SK-N-MC (cell line): ENCODE measurements at places on chromosomes 2 and 18.

DNA sequence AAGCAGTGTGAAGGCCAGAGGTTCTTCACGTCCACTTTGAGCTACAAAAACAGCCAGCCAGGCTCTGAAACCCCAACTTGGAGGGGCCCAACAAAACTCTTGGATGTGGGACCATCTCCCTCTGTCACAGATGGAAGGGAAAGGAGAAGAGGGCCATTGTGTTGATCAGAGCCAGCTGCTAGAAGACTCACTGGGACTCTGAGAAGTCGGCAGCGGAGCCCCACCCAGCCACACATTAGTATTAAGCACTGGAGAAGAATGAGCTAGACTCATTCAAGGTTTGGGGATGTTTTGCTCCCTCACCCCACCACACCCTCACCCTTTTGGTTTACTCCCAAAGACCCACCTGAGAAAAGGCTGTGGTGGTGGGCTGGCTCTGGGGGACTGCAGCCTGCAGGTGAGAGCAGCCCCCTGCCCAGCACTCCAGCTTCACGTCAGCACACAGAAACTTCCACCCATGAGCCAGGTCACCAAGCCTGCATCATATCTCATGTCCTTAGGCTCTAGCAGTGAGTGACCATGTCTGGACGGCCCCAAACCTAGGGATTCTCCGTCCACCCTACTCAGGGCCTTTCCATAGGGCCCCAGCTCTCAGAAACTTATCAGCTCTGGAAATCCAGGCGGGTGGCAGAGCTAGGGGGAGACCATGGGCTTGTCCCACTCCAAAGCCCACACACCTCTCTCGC lies 12.6 kb downstream of the TEX51 start:
- no peak for DNase-seq

- no peak for DNase-seq
Observed at GRCh38 chr18:21439431-21439846, 161.1 kb downstream of the ESCO1 start.

GRCh38 chr2:3066831-3067230 lies 310.8 kb downstream of the EIPR1 start:
- DNase-seq = no peak

DNA sequence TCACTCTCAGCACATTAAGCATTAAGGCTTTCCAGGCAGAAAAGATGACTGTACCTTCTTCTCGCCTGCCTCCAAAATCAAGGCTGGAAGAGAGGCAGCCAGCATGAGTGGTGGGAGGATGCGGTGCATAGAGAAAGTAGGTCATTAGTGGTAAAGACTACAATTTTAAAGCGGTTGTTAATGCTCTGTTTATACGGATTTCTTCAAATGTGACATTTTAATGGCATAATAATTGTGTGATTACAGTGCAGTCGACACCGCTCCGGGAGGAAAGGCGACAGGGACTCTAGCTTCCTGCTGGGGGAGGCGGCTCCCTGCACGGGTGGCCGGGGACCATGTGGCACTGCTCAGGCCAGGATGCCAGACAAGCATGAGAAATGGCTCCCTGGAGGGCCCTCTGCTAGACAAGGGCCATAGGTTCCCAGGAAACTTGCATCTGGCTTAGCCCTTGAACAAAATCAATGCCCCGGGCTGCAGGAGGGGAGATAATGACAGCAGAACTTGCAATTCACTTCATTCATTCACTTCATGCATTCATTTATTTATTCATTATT lies 129.6 kb downstream of the GALNT14 start:
- DNase-seq = peak; percentile 62

- DNase-seq = no peak
Observed at GRCh38 chr2:215657844-215658243, 222.0 kb upstream of the FN1 start.

GRCh38 chr2:239991689-239992314 lies 33.3 kb downstream of the NDUFA10 start:
- DNase-seq = peak; percentile 44

DNA sequence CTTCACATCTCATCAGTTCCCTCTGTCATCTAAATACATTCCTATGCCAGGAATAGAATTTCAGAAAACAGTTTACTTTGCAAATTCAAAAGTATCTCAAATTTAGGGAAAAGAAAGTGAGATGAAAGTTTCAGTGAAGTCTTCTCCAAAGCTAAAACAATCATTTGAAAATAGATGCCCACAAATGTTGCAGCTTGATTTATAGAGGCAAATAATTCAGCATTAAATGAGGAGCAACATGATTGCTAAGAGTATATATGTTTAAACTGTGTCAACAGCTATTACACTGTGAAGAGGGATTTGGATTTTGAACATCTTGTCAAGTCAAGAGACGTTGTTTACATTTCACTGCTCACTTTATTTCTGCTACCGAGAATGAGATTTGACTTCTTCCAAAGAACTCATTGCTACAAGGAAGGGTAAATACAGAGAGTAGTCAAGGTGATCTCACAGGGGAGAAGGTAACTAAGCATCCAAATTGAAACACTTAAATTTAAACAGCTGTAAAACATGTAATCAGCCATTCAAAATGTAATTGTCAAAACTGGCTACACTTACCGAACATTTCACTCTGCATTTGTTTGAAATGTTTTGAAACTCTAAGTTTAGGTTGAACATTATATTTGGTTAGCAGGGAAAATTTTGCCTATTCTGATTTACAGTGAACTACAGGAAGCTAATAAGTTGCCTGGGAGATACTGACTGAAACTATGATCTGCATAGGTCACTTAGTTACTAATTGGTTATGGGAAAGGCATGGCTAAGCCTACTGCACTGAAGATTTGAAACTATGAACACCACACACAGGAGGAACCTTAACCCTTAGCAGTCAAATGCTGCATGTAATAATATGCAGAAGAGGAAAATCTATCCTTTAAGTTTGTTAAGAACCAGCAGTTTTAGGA lies 33.2 kb upstream of the GALNT3 start:
- DNase-seq = no peak

- no peak for DNase-seq
Observed at GRCh38 chr2:73700131-73700611, 37.0 kb downstream of the TPRKB start.

GRCh38 chr2:8662239-8662879 lies 19.5 kb upstream of the ID2 start:
- no peak for DNase-seq

DNA sequence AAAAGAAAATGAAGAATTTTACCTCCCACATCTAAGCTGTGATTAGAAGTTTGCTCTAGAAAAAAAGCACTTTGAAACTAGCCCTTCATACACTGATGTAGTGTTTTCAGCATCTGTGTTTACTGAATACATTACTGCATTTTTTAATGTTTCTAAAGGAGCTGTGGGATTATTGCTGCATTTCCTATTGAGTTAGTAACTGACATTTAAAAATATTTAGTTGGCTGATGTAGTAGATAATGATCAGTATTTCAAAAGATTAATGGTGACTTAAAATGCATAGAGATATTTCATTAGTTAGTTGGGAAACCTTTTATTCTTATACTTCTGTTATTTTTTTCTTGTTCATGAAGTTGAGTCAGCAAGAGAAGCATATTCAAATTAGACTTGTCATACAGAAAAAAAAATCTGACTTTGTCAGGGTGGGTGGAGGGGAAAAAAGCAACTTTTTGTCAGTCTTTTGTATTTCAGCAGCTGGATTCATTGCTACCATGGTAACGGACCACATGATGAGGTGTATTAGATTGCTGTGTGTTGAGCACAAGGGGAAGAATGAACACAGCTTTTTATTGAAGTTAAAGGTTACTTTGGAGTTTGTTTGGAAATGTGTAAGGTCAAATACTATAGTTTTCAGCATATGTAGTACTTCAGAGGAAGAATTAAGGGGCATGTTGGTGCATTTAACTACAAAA lies at the start of gene DTNA:
Gene DTNA, plus strand, starts transcription at position 549 of the 692 bp plus-strand sequence. CDS start 45,679 bp downstream, outside the sequence.
- DNase-seq = peak; percentile 87

GRCh38 chr2:238861766-238862315 lies 14.0 kb downstream of the TWIST2 start:
- no peak for DNase-seq

- DNase-seq = no peak
Observed at GRCh38 chr2:188523919-188524318, 232.2 kb downstream of the GULP1 start.

- DNase-seq = no peak
Observed at GRCh38 chr2:15750433-15750814, 158.8 kb downstream of the DDX1 start.

DNA sequence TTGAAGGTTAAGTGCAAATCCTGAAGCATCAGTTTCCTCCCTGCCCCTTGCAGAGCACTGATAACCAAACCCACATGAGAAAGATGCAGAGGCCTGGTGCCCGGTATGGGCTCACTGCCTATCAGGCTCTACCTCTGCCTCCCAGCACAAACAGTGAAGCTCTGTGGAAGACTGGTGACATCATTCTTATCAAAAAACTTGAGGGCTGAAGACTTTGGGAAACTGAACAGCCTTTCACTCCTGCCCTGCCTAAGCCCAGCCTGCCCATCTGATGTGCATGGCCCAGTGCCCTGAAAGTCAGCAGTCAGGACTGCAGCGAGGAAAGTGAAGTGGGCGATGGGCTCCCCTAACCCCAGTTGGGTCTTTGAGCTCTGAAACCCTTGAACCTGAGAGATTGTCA lies 174.8 kb upstream of the ARL4C start:
- DNase-seq = no peak

- DNase-seq = no peak
Observed at GRCh38 chr2:206488623-206489022, 45.3 kb downstream of the ADAM23 start.

- no peak for DNase-seq
Observed at GRCh38 chr18:40314199-40314598, 1640.8 kb upstream of the PIK3C3 start.

DNA sequence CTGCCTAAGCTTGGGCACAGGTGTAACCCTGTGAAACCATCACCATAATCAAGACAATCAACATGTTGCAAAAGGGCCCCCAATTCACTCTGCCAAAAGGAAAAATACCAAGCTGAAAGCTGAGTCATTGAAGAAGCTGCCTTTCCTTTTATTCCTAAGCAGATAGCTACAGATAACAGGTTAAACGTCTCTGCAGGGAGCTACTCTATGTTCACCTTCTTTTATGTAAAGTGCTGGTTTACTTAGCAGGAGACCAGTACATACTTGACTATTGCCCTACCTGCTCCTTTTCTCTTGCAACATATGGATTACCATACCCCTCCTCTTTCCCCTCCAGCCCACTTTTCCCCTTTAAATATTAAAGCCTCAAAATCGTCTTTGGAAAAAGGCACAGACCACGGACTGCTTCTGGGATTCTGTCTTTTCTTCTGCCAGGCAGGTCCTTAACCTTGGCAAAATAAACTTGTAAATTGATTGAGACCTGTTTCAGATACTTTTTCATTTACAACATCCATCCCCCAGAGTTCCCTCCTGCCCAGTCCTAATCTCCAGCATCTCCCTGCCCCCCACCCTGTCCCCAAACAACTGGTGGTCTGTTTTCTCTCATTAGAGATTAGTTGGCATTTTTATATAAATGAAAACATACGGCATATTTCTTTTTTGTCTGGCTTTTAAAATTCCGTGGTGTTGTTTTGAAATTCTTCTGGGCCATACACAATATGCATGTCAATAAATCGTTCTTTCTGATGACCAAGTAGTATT lies 37.8 kb upstream of the LDLRAD4 start:
- no peak for DNase-seq

GRCh38 chr2:231132129-231132528 lies 7.3 kb upstream of the HTR2B start:
- DNase-seq = no peak

DNA sequence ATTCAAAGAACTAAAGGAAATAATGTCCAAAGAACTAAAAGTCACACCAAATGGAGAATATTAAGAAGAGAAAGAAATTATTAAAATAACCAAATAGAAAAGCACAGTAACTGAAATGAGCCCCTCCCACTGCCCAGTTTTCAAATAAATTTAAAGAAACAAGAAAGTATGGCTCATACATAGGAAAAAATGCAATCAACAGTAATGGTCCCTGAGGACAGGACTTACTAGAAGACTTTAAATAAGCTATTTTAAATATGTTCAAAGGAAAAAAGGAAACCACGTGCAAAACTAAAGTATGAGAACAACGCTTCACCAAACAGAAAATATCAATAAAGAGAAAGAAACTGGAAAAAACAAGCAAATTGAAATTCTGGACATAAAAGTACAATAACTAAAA lies 58.9 kb downstream of the TMEM131 start:
- no peak for DNase-seq

- DNase-seq = no peak
Observed at GRCh38 chr2:173909846-173910245, 55.3 kb downstream of the SP3 start.

DNA sequence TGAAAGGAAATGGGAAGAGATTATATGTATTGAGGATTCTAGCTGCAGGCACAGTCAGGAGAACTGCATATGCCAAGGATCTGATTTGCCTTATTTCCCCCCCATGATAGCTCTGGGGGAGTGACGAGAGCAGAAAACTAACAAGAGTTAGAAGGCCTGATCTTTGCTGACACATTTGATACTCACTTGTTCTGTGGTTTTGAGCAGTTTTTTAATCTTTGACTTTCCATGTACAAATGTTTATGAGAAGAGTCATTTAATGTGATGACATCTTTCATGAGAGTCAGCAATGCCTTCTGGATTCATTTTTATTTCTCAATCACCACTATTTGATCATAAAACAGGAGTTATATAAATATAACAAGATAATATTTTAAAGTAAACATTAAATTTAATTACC lies 12.7 kb upstream of the SERPINB7 start:
- DNase-seq = peak; percentile 40

DNA sequence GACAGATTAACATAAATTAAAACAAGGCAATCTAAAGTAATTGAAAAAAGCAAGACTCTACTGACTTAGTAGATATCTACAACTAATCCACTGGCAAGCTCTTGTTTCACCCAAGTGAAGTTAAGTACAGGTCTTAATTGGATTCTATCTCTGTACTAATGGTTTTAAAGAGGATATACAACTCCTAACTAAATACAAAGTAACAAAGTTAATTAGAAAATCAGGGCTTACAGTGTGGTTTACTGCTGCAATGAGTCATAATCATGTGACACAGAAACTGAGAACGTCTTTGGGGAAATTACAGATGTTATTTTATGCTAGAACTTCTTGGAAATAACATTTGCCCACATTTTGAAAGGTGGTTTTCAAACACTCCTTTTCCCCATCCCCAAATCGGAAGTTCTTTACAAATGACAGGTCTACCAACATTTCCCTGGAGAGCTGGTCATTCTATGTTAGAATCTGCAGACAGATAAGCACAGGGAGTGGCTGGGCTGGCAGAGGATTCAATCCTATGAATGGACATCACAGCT lies 245.3 kb downstream of the STK39 start:
- no peak for DNase-seq

DNA sequence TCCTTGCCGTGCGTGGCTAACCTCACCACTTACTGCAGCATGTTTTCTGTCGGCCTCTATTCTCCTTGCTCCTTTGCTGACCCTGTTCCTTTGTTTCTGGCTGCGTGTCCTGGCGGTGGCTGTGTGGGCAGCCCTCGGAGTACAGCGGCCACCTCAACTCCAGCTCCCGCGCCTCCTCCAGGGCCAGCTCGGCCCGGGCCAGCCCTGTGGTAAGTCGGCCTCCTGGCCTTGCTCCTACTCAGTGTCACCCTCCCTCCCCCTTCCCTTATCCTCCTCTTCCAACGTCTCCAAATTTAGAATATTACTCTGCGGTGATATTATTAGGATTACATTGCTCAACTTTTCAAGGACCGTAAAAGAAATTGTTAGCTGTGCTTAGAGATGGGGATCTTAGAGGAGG lies 59.5 kb upstream of the RBM44 start:
- DNase-seq = no peak
